Right ventricle myocardium inferior (tissue), 1 donor: ENCODE measurements at places on chromosomes 4 and X. TPM values are rescaled to one million over a fixed set of nuclear protein-coding genes. Genes with fewer than 3 reads are reported as not detected.

DNA sequence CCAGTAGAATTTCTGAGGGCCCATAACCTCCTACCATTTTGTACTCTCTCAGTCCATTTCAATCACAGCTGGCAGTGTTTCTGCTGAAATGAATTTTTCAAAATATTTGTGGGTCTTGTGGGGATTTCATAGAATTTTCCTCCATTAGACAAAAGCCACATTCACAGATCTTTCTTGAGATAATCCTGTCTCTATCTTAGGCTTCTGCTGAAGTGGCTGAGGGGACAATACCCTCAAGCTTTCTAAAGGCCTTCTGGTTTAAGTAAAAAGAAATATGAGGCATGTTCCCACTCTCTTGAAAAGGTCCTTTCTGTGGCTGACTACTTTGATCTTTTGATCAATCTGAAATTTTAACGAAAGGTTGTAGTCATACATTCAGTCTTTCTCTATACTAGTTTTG lies 1930.0 kb upstream of the AGA start:
- no peak for DNase-seq

- DNase-seq, result no peak
Observed at GRCh38 chrX:129818123-129818522, 25.6 kb downstream of the ZDHHC9 start.

DNA sequence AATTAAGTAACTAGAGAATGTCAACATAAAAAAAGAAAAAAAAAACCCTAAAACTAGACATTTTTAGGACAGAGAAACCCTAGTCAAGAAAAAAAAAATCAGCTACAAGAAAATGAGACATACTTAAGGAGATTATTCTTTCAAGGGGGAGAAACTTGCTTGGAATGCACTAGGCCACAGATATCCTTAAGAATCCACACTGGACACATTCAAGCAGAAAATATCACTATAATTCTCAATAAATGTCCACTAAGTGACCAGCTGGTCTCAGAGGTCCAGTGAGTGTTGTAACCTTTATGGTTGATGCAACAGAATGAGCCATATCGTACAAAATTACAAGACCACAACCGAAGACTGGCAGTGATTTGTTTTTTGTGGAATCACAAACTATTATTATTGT lies 15.6 kb upstream of the IBSP start:
- no peak for DNase-seq

- DNase-seq, result peak; percentile 65
Observed at GRCh38 chrX:96685210-96686099, 813 bp downstream of the DIAPH2 start.

DNA sequence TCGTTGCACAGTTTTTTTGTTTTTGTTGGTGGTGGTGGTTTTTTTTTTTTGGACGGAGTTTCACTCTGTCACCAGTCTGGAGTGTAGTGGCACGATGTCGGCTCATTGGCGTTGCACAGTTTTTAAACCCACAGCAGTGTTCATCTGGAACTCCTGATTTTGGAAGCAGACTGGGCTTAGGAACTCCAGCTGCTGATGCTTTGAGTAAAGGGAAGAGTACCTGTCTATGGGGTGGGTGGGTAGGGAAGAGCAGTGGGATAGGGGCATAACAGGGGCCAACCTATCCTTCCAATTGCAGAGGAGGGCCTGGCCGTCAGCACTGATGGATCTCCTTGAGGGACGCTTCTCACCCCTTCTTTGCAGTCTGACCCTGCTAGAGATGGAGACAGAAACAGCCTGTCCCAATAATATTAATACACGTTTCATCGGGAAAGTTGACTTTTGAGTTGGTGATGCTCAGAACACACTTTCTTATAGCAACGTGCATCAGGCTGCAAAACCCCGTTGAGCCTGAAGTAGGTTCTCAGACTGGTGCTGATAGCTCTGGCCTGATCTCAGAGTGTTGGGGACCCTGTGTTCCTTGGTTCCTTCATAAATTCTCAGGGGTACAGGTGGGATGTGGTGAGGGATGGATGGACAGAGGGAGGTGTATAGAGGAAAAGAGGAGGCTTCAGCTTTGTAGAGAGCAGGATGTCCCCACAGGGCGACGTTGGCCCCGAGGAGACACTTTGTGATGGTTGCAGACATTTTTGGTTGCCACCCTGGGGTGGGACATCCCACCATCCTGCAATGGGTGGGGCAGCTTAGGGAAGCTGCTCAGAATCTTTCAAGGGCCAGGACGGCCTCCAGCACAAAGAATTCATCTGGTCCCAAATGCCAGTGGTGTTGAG lies 2.3 kb downstream of the CD99 start:
- DNase-seq, result no peak

DNA sequence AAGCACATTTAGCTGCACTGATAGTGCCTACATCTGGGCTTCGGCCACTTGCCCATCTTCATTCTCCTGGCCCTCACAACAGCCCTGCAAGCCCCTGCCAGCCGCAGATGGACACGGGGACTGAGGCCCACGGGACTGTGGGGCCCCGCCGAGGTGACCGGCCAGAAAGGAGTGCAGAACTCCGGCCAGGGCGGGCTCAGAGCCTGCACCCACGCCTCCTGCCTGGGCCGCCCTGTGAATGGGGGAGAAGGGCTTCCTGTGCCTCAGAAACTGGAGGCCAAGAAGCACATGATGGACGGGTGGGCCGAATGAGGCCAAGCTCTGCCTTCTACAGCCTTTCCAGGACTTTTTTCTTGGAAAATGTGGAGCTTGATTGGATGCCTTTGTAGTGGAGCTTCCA lies 35.7 kb upstream of the HGFAC start:
- DNase-seq, result peak; percentile 17

GRCh38 chr4:141458501-141458900 lies 177.9 kb upstream of the IL15 start:
- no peak for DNase-seq

DNA sequence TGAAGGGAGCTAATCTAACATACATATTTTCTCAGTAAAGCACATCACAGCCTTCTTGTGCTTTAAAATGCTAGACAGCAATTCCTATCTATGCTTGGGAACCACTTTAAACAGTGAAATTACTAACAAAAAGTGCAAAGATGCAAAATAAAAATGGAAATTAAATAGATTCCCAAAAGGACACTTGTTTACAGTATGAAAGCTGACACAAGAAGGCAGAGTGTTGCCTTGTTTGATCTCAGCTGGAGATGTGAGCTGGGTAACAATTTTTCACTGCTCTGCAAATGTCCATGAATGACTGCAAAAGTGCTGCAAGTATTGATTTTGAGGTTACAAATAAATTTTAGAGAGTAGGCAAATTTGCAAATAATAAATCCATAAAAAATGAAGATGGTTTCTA lies 22.3 kb downstream of the GRIA2 start:
- DNase-seq, result no peak

GRCh38 chr4:153541456-153542096 lies 75.4 kb downstream of the TMEM131L start:
- no peak for DNase-seq

GRCh38 chr4:129092631-129093190 lies 628 bp downstream of the SCLT1 start:
- DNase-seq, result no peak

The GSX2 gene
- not detected for total RNA-seq

The MAB21L2 gene
- not detected for total RNA-seq

The CNKSR2 gene
- total RNA-seq, result 0.95 TPM

The DCAF4L1 gene
- 0.24 TPM for total RNA-seq

The DAPP1 gene
- total RNA-seq, result 0.73 TPM
